Stimulated activated CD8-positive, alpha-beta memory T cell treated with anti-CD3 and anti-CD28 coated beads, Interleukin-2, amount 100 ng/mL, for 48 hours (primary cell): ENCODE measurements at places on chromosomes 6 and 20.

- no peak for DNase-seq
Observed at GRCh38 chr6:26217714-26218075, 130.5 kb downstream of the HFE start.

DNA sequence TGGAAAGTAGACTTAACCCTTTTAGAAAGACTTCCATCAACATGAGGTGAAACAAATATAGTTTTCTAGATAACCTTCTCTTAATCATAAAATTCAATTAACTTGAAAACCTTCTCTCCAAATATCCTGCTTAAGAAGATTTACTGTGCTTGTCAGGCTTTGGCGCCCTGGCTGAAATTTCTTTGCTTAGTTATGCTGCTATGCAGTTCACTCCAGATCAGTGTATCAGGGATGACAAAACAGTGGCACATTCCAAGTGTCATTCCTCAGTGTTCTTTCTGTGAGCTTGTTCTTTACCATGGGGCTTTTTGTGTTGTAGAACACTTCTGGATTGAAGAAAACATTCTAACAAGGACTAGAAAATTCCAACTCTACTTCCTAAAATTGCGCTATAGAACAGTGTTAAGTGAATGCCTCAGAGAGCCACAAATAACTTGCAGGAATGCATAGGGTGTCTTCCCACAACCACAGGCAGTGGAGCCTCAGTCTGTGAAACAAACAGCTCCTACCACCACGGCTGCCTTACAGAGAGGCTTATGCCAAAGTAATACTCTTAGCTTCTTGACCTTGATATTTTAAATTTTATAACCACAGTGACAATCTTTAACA lies 443.6 kb downstream of the CDC5L start:
- no peak for DNase-seq

GRCh38 chr6:169224185-169224695 lies 29.4 kb downstream of the THBS2 start:
- DNase-seq: no peak

- DNase-seq: no peak
Observed at GRCh38 chr6:84773431-84774156, 9.2 kb upstream of the TBX18 start.

DNA sequence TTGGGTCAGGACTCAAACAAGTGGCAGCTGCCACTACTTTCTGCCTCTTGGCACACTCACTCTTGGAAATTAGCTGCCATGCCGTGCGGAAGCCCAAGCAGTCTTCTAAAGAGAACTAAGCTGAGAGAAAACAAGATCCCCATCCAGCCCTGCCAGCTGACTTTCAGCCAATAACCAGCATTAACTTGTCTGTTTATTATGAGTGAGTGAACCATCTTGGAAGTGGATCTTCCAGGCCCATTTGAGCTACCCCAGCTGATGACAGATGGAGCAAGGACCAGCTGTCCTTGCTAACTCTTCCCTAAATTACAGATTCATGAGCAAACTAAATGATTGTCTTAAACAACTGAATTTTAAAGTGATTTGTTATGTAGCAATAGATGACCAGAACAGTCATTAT lies 73.9 kb upstream of the RBM24 start:
- DNase-seq: no peak

DNA sequence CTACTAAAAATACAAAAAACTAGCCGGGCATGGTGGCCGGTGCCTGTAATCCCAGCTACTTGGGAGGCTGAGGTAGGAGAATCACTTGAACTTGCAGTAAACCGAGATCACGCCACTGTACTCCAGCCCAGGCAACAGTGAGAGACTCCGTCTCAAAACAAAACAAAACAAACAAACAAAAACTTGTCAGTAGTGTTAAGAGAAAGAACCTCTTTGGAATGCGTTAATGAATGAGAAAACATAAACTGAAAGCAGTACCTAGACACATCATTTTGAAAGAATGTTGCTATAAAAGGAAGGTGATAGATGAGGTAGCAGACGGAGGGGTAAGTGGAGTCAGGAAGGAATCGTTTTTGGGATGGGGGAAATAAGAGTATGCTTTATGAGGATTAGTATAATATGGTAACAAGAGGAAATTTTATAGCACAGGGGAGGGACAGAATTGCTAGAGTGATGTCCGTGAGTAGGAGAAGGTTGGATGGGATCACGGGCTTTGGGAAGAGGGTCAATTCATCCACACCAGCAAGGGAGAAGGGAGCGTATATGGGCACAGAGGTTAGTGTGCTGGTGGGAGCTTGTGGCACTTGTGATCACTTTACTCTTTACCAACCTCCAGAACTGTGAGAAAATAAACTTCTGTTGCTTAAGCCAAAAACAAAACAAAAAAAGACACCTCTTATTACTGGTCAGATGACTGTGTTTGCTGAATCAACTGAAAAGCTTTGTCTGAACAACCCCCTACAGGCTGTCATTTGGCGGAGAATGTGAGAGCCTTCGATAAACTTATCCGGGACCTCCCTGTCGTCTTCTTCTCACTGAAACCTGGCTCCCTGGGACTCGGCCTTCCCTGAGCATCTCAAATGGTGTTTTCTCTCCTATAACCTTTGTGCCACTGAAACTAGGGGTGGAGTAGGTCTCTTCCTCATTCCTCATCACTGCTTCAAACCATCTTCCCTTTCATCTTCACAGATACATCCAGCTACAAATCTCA lies 48.9 kb upstream of the TFAP2A start:
- DNase-seq: no peak

- DNase-seq: no peak
Observed at GRCh38 chr20:39574061-39574460, 611.9 kb downstream of the DHX35 start.

GRCh38 chr6:107550906-107551305 lies 61.0 kb downstream of the SOBP start:
- no peak for DNase-seq
